ENCODE measurements at places on chromosomes 7 and 10.

DNA sequence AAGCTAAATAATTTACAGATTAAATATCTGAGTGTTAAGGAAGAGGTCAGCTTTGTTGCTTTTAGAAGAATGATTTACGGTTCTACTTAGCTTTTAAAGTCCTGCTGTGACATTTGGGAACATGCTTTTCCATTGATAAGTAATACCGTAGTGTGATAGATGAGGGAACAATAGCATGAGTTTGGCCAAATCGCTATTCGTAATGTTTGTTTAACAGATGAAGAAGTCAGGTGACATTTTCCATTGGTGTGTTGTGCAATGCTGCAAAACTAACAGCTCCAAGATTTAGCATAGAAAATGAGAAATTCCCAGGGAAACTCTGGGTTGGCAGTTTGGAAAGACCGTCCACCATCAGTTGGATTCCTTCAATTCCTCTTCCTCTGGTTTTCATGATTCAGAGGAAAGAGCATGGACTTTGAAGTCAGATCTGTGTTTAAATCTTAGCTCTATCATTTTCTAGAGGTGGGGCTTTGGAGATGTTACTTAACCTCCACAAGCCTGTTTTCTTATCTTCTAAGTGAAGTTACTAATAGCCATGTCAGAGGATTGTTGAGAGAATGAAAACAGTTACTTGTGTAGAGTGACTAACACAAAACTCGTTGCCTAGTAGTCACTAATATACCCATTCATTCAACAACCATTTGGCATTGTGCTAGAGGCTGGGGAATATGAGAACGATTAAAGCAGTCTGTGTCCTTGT lies 140.4 kb upstream of the BMPER start:
- DNase-seq, result peak; percentile 68

GRCh38 chr7:464454-465401 lies 54.9 kb downstream of the PDGFA start:
- peak; percentile 43 for DNase-seq

GRCh38 chr7:148626828-148627227 lies 36.3 kb downstream of the C7orf33 start:
- DNase-seq, result no peak

DNA sequence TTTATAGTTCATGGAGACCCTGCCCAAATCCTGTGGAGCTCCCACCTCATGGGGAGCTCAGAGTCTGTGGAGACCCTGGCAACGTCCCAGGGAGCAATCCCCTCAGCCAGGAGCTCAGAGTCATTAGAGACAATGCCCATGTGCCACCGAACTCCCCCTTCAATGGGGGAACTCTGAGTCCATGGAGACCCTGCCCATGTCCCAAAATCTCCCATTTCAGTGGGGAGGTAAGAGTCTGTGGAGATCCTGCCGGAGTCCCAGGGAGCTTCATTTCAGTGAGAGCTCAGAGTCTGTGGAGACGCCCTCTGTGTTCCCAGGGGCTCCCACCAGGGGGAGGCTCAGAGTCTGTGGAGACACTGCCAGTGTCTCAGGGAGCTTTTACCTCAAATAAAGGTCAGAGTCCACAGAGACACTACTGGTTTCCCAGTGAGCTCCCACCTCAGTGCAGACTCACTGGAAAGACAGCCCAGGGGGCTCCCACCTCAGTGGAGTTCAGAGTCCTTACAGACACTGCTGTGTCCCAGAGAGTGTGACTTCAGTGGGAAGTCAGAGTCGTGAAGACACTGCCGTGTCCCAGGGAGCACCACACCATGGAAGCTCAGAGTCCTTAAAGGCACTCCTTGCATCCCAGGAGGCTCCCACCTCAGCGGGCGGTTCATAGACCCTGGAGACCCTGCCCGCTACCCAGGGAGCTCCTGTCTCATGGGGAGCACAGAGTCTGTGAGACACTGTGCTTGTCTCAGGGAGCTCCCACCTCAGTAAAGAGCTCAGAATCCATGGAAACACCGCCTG lies 5.0 kb downstream of the MYO1G start:
- no peak for DNase-seq

DNA sequence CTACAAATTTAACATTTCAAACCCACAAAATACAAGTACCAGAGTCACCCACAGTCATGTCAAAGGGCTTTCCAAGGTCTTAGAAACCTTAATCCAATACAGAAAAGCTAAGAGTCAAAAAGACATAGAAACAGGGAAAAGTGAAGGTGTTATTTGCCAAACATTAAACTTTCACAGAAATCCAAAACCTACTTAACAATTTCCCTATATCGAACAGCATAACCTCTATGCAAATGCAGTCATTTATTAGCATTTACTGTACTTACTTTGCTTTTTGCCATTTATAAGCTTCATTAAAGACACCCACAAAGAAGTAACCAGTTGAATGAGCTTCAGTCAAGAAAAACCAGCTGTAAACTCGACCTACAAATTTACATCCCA lies 1.6 kb downstream of the PANK1 start:
- DNase-seq, result no peak

GRCh38 chr7:38310591-38311101 lies 37.2 kb upstream of the TARP start:
- DNase-seq, result no peak

DNA sequence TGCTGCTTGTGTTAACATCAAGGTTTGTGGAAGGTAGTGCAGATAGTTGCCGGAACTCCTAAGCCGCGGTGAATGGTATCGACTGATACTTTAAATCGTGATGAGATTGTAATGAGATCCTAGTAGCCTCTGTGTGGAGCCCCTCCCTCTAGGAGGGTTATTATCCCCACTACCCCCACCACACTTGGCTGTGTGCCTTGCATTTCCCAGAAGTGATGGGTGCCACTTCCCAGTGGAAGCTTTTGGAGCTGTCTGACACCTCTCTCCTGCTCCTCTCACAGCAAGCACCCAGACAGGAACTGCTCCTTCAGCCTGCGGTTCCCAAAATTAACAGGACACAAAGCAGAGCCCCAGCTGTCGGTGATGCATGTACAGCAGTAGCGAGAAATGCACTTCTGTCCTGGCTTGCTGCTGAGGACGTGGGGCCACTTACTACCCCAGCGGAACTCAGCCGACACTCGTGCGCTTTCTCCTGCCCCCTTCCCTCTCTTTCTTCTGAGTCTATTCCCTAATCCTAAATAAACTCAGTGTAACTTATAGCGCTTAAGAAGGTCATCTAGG lies 52.5 kb downstream of the PRKAG2 start:
- DNase-seq, result no peak

- DNase-seq, result no peak
These were observed 35.0 kb upstream of the SRI start for GRCh38 chr7:88254721-88255424.

DNA sequence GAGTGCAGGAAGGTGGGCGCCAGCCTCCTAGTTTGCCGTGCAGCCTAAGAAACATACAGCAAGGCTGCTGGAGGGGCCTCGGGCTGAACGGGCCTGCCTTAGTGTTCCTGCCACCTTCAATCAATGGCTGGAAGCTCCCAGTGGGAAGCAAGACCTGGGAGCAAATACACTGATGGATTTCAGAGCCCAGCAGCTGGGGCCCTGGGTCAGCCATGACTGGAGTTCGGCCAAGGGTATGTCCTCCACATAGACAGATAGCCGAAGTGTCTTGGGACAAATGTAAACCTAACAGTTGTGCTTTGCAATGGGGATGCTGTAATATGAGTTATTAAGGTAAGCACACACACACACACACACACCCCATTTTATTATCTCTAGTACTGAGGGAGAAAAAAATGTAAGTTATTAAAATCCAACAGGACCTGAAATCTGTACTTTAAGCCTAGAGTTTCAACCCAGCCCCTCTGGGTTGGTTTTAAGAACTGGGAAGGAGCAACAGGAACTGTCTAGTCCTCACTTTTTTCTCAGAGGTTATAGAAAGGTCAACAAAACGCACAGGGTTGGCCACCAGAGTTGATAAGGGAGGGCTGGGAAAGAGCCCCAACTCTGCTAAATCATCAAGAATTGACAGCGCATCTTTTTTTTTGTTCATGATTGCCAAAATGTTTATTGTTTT lies 50.0 kb upstream of the CELF2 start:
- no peak for DNase-seq

DNA sequence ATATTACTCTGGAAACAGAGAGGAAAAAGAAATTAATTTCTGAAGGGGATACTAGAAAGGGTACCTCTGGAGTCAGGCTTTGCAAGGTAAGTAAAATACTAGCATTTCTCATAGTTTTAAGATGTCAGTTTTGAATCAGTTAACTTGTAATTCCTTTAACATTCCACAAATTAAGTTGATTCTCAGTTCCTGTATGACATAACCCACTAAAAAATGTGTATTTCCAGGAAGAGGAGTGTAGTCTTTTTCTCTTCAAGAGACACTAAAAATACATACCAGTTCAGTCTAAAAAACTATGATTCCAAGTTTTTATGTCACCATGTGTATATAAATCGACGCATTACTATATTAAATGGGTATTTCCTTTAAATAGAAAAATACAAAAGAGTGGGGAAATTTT lies 113.2 kb downstream of the CDK6 start:
- DNase-seq, result peak; percentile 49

- DNase-seq, result peak; percentile 79
These were observed 20.0 kb downstream of the LRRD1 start for GRCh38 chr7:92158660-92159575.

GRCh38 chr10:13693783-13694700 lies 107.3 kb downstream of the PRPF18 start:
- DNase-seq, result no peak

DNA sequence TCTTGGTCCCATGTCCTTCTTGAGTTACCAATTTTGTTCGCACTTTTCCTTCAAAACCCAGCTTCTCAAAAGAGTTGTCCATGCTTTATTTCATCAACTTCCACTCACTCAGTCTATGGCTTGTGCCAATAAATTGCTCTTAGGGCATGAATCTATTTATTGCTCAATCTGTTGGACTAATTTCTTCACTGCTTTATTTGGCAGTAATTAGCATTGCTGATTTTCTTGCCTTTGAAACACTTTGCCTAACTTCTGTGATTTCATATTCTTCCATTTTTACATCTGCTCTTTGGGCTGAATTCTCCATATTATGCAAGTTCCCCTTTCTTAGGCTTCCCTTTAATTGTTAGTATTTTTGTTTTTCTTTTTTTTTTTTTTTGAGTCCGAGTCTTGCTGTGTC lies 16.8 kb downstream of the DLD start:
- DNase-seq, result no peak

DNA sequence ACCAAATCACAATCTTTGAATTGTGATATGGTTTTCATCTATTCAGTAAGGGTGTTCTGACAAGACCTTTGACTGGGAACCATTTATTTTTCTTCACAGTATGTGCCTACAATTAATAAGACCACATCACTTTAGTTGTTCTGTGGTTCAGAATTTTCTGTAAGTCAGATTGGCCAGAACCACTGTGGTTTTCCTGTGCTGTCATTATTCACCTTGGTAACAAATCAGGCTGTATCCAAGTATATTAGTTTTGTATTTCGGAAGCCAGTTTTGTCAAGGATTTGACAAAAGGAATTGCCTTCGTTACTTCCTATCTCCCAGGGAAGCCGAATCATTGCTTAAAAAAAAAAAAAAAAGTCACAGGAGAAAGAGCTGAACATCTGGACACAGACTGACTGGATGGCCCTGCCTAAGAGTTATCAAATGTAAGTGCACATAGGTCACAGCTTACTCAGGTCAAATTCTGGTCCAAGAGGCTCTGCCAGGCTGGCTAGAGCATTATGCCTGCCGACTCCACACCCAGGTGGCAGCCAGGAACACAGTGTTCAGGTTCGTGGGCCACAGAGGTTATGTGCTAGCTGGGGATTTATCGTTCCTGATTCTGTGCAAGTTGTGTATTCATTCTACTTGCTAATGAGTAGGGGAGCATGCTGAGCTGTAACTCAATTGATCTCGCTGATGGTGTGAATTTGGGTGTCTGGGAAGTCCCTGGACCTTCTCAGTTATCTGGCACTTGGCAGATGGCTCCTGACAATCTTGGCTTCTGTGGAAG lies 175.3 kb downstream of the JAZF1 start:
- DNase-seq, result peak; percentile 56

DNA sequence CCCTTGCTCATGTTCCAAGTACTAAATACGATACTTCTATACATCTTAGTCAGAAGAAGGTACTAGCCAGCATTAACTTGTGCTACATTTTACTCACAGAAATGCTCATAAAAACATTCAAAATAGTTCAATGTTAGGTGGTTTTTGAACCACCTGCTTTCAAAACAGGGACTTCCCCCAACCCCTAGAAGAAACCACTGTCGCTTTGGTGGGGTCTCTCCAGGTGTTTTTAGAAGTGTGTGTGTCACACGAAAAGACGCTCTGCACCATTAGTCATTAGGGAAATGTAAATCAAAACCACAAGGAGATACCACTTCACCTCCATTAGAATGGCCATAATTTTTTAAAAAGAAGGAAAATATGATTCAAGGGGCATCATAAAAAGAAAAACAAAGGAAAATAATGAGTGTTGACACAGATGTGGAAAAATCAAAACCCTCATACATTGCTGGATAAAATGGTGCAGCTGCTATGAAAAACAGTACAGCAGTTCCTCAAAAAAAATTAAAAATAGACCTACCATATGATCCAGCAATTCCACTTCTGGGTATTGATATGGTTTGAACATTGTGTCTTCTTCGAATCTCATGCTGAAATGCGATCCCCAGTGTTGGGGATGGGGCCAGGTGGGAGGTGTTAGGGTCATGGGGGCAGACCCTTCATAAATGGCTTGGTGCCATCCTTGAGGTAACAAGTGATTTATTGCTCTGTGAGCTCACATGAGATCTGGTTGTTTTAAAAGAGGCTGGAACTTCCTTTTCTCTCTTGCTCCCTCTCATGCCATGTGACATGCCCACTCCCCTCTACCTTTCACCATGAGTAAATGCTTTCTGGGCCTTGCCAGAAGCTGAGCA lies 74.2 kb downstream of the MALSU1 start:
- peak; percentile 57 for DNase-seq

- DNase-seq, result no peak
These were observed 333.9 kb downstream of the DNAJB6 start for GRCh38 chr7:157670490-157671357.

GRCh38 chr10:112278871-112279270 lies 4.3 kb upstream of the TECTB start:
- DNase-seq, result no peak

DNA sequence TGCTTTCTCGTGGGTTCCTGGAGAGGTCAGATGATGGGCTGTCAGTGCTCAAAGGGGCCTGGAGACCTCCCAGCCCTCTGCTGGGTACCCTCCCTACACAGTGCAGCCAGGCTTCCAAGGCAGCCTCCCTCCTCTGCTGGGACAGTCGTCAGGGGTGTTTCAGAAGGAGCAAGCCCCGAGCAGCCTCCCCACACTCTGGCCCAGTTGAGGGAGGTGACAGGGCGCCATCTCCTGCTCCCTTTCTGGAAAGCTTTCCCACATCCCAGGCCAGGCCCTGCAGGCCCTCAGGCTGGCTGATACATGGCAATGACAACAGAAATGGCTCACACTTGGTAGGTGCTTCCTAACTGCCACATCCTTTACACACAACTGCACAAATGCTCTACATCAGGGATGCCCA lies 32.1 kb downstream of the KCNMA1 start:
- no peak for DNase-seq
